Fibroblast of skin of scalp (primary cell): ENCODE measurements at places on chromosomes 12 and 14.

DNA sequence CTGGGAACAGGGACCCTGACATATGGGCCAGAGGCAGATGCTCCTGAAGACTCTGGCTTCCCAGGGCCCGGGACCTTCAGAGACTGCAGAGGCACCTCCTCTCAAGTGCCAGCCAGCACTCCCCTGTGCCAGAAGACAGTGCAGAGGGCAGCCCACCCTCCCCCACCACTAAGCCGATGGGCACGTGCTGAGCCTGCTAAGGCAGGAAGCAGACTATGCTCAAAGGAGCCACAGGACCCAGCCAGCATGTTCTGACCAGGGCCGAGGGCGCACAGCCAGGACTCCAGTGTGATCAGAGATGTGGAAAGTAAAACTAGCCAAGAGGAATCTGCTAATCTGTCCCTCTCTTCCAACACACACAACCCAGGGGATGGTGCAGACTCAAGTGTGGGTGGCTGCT is 29.8 kb downstream of the DIO3 start:
- DNase-seq: no peak

DNA sequence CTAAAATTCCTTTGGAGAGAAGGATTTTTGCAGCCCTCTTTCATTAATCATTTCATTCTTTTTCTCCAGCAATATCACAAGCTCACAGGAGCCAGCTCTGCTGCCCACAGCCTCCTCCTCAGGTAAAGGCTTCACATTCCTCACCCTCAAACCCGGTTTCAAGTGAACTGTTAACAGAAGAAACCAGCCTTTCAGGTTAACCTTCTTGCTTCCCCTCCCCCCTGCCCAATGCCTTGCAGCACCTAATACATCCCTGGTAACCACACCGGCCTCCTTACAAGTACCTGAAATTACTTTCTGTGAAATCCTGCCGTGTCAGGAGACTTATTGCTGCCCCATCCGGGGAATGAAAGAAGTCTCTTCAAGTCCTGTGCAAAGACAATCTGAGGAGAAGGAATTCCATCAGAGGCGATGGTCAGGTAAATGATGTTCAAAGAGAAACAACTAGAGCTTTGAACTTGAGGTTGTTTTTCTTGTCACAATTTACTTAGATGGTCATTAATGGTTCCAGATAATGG is 111.2 kb downstream of the MYRFL start:
- no peak for DNase-seq

GRCh38 chr12:61546296-61546695 is 713.9 kb upstream of the USP15 start:
- no peak for DNase-seq

- peak; percentile 37 for DNase-seq
These were observed at the start of gene PRKCH for GRCh38 chr14:61321385-61322010. PRKCH (plus strand) TSS chr14:61321579; CDS start chr14:61322102, 523 bp downstream.

DNA sequence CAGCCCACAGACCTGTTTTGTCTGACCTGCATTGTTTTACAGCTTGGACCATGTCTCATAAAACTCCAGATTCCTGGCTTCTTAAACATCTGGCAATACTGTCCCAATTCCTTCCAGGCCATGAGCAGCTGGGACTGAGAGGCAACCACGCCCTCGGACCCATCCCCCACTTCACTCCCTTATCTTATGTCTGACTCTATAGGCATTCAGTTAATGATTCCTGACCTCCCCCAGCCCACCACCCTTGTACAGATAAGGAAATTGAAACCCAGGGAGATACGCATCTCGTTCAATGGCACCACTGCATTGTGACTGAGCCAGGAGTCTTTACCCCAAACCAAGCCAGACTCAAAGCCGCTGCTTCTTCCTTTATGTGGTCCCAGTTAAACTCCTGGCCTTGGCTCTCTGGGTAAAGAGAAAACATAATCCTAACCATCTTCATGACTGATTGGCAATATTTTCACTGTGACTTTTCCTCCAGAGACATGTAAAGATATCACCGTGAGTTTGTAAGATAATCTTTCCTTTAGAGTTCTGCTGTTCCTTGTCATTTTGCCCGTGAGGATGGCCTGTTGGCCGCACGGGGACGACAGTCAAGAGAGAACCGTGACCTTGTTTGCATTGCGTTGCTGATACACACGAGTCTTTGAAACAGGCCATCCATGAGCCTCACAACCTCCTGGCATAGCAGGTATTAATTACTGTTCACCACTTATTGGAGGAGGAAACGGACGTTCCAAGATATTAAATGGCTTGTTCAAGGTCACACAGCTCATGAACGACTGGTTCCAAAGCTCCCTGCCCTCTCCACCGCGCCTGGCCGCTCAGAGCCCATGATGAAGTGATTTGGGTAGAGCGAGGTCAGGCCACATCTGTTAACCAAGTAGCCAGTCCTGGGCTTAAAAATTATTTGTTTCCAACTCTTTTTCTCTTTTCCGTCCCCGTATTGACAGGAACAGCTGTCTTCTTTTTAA is 39.4 kb downstream of the MAP1LC3B2 start:
- DNase-seq: no peak

DNA sequence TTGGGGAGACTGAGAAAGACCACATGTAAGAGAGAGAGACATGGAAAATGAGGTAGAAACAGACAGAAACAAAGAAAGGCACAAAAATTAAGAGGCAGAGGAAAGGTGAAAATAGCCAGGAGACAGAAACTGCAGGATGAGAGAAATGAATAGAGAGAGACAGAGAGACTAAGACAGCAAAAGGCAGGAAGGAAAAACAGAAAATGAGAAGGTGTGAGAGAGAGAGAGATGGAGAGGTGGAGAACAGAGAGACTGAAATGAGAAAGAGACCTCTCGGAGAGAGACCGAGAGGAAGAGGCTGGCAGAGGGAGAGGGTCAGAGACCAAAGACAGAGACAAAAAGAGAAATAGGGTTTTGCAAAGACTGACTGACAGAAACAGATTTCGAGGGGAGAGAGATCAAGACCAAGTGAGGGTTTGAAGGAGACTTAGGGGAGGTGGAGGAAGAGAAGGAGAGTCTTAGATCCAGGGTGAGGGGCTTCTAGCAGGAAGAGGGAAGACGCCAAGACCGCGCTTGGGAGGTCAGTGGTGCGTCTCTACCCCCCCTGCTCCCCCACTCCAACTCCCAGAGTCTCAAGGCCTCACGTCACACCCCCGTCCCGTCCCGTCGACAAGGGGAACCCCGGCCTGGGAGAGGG is 1.1 kb upstream of the AQP5 start:
- no peak for DNase-seq

DNA sequence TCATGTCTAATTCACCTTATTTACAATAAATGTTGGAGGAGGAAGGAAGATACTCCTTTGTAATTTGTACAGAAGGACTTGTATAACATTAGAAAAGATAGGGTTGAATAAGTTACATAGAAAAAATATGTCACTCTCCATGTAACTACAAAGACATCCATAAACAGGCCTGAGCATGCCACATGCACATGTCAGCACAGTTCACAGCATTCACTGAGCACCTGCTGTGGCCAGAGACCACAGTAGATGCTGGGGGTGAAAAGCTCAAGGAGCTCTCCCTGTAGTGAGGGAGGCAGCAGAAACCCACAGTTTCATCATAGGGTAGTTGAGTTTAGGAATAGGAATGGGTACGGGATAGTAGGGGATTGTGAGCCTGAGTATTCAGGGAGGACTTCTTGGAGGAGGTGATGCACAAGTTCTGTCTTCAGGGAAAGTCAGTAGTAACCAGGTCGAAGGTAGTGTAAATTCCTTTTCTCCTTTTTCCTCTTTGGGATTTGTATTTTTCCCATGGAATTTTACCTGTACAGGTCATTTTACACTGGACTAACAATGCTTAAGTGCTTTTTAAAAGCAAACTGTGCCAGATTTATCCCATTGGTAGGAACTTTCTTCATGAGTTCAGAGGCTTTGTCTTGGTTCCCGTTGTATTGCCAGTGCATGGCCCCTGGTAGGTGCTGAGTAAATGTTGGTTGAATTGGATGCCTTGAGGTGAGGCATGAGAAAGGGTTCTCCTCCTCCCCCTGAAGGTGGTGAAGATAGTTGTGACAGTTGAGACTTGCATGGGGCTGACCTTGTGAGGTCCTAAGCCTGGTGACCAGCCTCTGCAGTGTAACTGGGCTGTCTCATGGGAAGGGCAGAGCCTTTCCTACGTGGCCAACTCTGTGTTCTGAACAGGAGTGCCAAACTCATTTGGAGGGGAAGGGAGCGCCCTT is 20.2 kb downstream of the PRKCH start:
- no peak for DNase-seq

DNA sequence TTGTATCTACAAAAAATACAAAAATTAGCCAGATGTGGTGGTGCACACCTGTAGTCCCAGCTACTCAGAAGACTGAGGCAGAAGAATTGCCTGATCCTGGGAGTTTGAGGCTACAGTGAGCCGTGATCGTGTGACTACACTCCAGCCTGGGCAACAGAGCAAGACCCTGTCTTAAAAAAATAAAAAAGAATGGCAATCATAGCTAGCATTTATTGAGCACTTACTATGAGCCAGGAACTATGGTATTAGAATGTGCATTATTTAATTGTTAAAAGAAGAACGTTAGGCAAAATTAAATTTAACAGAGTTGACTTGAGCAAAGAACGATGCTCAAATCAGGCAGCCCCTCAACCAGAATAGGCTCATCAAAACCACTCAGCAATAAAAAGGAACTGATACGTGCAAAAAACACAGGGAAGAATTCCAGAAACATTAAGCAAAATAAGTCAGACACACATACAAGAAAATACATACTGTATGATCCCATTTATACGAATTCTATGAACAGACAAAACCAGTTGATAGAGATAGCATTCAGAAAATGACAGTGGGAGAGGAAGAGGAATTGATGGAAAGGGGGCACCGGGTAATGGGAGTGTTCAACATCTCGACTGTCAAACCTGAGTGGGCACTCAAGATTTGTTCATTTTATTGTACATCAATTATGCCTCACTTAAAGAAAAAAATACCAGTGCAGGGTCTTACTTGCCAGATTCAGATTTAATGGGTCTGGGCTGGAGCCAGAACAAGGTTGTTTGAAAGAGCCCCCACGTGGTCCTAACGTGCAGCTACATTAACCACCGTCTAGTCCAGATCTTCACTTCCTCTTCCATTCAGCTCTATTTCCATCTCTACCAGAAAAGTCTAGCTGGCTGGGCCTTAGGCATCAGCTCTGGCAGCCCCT is 8.0 kb downstream of the SCNN1A start:
- peak; percentile 42 for DNase-seq

GRCh38 chr12:119274636-119275065 is 59.9 kb upstream of the CCDC60 start:
- DNase-seq: no peak

GRCh38 chr14:89899291-89899690 is 55.2 kb downstream of the EFCAB11 start:
- DNase-seq: peak; percentile 88

DNA sequence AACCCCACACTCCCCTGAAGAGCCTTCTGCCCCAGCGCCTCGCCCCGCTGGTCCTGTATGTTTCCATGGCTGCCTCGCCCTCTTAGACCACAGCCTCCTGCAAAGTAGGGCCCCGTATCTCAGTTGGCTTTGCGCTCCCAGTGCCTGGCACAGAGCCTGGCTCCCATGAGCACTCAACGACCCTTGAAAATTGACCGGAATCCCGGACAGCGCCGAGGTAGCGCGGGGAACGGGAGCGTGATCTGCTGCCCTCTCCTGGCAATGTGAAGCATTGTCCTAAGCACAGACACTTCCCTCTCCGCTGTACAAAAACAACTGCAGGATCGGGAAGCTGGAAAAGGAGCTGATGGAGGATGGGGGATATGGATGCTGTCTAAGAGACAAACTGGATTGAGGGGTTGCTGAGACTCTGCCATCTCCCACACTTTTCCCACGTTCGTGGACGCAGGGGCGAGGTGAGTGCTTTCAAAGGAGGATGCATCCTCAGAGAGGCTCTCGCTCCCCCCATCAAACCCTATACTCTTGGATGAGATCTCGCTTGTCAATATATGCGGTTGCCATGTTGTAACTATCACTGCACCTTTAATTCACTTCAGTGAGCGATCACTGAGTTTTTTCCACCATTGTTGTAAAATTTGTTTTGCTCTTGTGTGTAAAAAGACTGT is 10.7 kb upstream of the FKBP4 start:
- DNase-seq: peak; percentile 48

- no peak for DNase-seq
These were observed 7.0 kb upstream of the TINF2 start for GRCh38 chr14:24249230-24250021.

DNA sequence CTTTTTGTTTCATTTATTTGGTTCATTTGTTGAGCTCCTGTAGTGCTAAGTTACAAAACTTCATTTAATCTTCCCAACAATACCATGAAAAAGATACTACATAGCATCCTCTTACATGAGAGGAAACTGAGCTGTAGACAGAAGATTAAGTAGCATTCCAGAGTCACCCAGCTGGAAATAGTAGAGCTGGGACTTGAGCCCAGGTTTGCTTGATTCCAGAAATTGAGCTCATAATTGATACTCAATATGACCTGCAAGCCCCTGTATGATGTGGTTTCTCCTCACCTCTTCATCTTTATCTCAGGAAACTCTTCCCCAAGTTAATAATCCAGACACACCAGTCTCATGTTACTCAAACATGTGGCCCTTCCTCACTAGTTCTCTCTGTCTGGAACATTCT is 87.0 kb upstream of the DAAM1 start:
- DNase-seq: no peak

- peak; percentile 83 for DNase-seq
These were observed 336.9 kb downstream of the BMP4 start for GRCh38 chr14:53619691-53620231.

DNA sequence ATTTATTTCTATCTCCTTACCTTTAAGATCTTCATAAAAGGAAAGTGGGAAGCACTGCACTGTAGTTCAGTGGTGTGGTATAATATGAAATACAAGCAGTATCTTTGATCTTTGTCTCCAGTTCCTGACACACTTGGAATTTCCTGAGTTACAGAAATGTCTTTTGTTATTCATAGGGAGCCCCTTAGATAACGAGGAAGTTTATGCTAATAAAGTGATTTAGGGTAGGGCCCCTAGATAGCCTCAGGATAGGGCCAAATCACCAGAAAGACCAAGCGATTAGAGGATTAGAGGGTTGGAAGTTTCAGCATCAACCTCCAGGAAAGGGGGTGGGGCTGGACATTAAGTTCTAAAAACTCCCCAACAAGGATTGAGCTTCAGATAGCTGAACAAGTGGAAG is 29.9 kb upstream of the DDHD1 start:
- DNase-seq: no peak

GRCh38 chr12:49687941-49688340 is 19.3 kb downstream of the FMNL3 start:
- no peak for DNase-seq

- peak; percentile 84 for DNase-seq
These were observed 130.3 kb downstream of the TMEM30B start for GRCh38 chr14:61150851-61151250.

DNA sequence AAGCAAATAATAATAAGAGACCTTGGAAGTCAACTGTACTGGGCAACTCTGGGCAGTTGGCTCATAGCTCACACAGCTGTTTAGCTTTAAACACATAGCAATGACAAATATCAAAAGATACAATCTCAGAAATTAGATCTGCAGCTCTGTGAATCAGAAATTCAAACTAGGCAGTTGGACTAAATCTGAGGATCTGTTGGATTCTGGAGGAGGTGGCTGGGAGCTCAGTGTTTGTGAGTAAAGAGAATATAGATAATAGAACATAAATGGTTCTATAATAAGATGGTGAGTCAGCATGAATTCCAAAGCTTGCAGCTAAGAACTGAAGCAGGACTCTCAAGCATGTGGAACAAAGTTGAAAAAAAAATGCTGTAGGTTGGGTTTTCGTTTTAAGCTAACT is 1949.4 kb upstream of the SEL1L start:
- DNase-seq: peak; percentile 71
